Lung (tissue), 17 donors: ENCODE measurements at places on chromosomes 7 and 10. TPM values are rescaled to one million over a fixed set of nuclear protein-coding genes. Genes with fewer than 3 reads are reported as not detected.

Gene MYOZ1
- total RNA-seq = 2.4 TPM

Gene TBX20
- 0.80 TPM for total RNA-seq

Gene PRSS37
- total RNA-seq = not detected

Gene SPDYE1
- total RNA-seq = not detected

GRCh38 chr7:80618096-80618495, 20.3 kb upstream of the CD36 start:
- no peaks in the 10 kb centered on the region for H3K4me1 ChIP-seq
- H3K27ac ChIP-seq = peak overlapping the region; percentile 50

GRCh38 chr10:48300556-48300955, 5.9 kb upstream of the MAPK8 start:
- no peak overlapping the region for H3K27ac ChIP-seq
- DNase-seq = no peak
- H3K27me3 ChIP-seq = no peaks in the 10 kb centered on the region
- no peak overlapping the region for H3K4me3 ChIP-seq
- H3K36me3 ChIP-seq = no peaks in the 10 kb centered on the region

DNA sequence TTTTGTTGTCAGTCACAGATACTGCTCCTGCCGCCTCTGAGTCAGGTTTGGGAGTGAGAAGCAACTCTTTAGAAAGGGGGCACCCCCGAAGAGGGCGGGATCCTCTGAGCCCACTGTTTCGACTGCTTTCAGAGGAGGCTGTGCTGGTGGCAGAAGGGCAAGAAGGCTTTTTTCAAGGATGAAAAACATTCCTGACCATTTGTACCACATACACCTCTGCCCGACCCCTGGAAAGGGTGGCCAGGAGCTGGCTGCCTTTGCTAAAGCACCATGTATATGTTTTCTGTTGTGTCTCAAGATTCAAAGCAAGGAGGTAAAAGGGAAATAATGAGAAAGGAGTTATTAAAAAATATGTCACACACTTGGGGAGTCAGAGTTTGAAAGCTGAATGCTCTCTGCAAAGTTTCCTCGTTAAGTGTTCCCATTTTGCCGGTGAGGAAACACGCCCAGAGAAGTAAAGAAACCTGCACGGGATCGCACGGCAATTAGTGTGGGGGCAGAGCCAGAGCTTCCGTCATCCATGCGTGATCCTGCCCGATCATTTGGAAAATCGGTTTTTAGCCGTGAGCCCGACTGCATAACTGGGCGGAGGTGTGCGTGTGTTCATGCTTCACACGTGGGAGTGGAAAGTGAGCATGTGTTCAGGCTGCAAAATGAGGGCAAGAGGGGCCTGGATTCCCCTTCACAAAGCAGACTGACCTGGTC, 163.2 kb downstream of the ADAM12 start:
- H3K4me3 ChIP-seq = no peak overlapping the region
- no peak for DNase-seq

- no peaks in the 10 kb centered on the region for H3K36me3 ChIP-seq
- DNase-seq = no peak
- H3K4me1 ChIP-seq = no peaks in the 10 kb centered on the region
- H3K27ac ChIP-seq = no peak overlapping the region
Observed at GRCh38 chr7:24963218-24963617, 16.8 kb downstream of the OSBPL3 start.

GRCh38 chr7:22660732-22661131, 66.3 kb upstream of the IL6 start:
- no peak overlapping the region for H3K4me3 ChIP-seq
- H3K36me3 ChIP-seq = no peaks in the 10 kb centered on the region
- no peak for DNase-seq
- H3K4me1 ChIP-seq = no peaks in the 10 kb centered on the region

- peaks cover 60% of the 10 kb centered on the region for H3K4me1 ChIP-seq
- H3K27ac ChIP-seq = peak overlapping the region; percentile 94
- H3K27me3 ChIP-seq = no peaks in the 10 kb centered on the region
- no peaks in the 10 kb centered on the region for H3K36me3 ChIP-seq
- DNase-seq = peak; percentile 69
Observed at GRCh38 chr10:104327745-104328645, 10.3 kb downstream of the ITPRIP start.

DNA sequence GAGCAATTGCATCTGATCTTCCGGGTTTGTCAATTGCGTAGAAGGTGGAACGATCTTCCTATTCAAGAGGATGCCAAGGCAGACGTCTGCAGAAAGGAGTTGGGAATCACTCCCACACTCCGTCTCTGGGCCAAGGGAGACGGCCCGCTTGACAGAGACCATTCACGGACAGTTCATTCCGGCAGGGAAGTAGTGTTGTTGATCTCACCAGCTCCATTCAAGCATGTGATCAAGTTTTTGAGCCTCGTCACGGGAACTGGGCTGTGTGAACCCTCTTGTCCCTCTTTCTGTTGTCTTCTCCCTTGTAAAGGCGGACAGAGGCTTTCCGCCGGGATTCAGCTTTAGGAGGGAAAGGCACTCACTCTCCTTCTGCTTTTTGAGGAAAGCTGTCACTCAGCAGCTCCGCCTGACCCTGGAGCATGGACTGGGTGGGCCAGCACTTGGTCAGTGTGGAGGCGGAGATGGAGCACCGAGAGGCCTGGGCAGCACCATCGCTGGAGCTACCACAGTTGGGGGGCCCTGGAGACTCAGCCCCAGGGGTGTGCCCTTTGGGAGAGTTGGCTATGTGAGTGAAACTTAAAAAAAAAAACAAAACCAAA, 44.9 kb downstream of the SPDYE5 start:
- H3K27ac ChIP-seq = no peak overlapping the region
- H3K27me3 ChIP-seq = no peaks in the 10 kb centered on the region
- H3K36me3 ChIP-seq = peaks cover 11% of the 10 kb centered on the region
- DNase-seq = no peak

DNA sequence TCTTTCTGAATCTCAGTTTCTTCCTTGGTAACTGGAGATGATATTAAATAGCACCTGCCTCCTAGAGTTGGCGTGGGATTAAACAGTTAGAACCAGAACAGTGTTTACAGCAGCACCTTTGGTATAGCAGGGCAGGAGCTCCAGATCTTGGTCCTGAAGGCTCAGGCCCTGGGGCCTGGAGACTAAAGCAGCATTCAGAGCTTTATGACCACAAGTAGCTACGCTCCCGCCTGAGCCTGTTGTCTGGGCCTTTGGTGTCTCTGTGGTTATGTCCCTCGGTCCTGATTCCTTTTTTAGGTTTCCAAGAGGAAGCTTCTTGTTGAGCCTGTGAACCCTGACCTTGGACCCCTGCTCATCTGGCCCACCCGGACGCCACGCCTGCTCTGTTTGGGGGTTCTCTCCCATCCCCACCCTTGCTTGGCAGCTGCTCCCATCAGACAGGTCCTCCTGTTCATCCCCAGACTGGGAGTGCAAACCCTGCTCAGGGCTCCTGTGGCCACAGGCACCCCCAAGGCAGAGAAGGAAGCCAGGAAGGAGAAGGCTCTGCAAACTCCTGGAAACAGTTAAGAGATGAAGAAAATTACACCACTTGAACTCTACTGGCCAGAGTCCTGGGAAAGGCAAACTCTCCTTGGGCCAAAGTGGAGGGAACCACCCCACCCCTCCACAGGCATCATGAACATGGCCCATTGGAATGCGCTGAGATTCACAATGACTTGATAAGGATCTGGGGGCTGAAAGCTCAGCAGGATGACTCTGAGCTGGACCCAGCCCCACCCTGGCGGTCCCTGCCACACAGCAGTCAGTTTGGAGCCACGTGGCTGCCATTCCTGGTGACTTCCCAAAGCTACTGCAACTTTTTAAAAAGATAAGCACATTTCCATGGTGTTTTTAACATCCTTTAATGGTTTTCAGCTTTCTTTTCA, 50.1 kb upstream of the TMEM72 start:
- H3K4me3 ChIP-seq = no peak overlapping the region
- no peaks in the 10 kb centered on the region for H3K36me3 ChIP-seq
- DNase-seq = no peak

GRCh38 chr7:99272476-99273045, at the start of gene MYH16:
Gene MYH16 (plus strand): TSS chr7:99272839.
- no peaks in the 10 kb centered on the region for H3K4me1 ChIP-seq
- H3K4me3 ChIP-seq = peak within 1 kb of the TSS; percentile 8
- DNase-seq = no peak
- no peak within 1 kb of the TSS for H3K27ac ChIP-seq
- no peaks in the 10 kb centered on the region for H3K36me3 ChIP-seq
- H3K27me3 ChIP-seq = no peaks in the 10 kb centered on the region
